ENCODE measurements at places on chromosomes 6 and 20.

- no peak for DNase-seq
Observed at GRCh38 chr20:13659288-13659687, 20.6 kb upstream of the TASP1 start.

- DNase-seq: no peak
Observed at GRCh38 chr20:62886709-62887058, 25.1 kb upstream of the TCFL5 start.

GRCh38 chr6:135114355-135115145, 59.9 kb upstream of the HBS1L start:
- no peak for DNase-seq

- DNase-seq: no peak
Observed at GRCh38 chr6:33277663-33278391, 904 bp downstream of the B3GALT4 start.

GRCh38 chr20:60292001-60292520, 333.8 kb downstream of the CDH26 start:
- no peak for DNase-seq

GRCh38 chr6:16181439-16182297, 52.8 kb downstream of the MYLIP start:
- no peak for DNase-seq

DNA sequence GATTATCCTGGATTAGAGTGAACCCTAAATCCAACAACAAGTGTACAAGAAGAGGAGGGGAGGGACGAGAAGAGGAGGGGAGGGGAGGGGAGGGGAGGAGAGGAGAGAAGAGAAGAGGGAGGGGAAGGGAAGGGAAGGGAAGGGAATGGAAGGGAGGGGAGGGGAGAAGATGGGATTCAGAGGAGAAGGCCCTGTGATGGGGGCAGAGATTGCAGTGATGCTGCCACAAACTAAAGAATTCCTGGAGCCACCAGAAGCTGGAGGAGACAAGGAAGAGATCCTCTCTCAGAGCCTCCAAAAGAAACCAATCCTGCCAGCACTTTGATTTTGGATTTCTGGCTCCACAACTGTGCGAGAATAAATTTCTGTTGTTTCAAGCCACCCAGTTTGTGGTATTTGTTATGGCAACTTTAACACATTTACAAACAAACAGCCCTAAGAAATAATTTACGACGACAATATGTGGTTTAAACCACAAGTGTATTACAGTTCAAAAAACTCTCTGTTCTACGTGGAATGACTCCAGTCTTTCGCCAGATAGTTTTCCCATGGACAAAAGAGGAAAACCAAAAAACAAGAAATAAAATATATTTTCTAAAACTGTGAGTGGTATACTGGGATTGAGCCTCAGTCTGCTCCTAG, 235.4 kb downstream of the HDGFL1 start:
- no peak for DNase-seq

GRCh38 chr20:25055711-25056495, 2.0 kb downstream of the ACSS1 start:
- no peak for DNase-seq

GRCh38 chr20:53447316-53447715, 146.3 kb downstream of the ZNF217 start:
- no peak for DNase-seq
